ENCODE measurements at places on chromosomes 5 and 9.

GRCh38 chr9:130267930-130268329 lies 2.4 kb downstream of the HMCN2 start:
- no peak for DNase-seq

DNA sequence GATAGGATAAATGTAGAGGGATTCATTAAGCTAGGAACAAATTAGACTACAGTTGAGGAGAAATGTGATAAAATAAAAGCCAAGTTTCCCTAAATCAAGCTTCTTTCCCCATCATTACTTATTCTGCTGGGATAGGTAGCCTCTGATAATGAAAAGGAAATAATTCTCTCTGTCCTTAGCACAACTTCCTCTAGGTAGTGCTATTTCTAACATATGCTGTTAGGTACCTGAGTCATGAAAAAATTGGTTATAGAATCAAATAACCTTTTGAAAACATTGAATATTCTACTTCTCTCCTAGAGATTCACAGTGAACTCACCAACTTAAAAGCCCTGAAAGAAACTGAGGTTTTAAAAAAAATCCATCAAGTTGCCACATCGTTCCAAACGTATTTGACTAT lies 1793.1 kb downstream of the EFNA5 start:
- DNase-seq, result no peak

DNA sequence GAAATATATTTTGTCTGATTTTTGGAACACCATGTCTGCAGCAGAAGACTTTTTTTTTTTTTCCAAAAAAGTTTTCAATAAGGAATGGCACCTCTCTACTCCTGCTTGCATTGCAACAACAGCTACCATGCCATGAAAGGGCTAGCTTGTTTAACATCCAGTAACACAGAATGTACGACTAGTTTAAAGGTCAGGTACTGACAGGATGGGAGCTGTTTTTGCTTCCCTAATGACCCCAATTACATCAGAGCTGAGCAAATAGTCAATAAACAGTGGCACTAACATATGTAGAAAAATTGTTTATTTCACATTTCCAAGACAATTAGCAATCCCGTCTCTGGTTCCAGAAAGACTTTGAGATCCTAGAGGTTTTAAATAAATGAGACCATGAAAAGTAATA lies 693.8 kb downstream of the NR2F1-AS1 start:
- DNase-seq, result no peak

- DNase-seq, result no peak
Measured at GRCh38 chr5:162842727-162843126, 594.7 kb upstream of the CCNG1 start.

- DNase-seq, result no peak
Measured at GRCh38 chr5:35233121-35233520, 2.8 kb upstream of the PRLR start.

DNA sequence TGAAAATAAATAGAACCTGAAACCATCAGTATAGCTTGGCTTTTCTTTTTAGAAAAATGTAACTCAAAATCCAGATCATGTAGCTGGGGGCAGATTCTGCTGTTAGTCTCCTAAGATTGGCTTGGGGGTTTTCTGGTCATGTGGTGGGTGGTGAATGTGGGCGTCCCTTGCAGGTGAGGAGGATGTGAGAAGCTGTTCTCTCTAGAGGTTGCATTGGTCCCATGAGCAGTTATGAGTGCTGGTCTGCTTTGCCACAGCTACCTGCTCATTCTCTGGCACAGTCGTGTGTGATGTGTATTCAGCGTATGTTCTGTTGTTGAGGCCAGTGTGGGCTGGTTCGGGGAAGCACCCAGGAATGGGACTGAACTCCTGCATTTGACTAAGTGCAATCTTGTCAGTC lies 466.8 kb downstream of the DIRAS2 start:
- DNase-seq, result no peak

- DNase-seq, result no peak
Measured at GRCh38 chr5:106399391-106399790, 1271.3 kb downstream of the EFNA5 start.

GRCh38 chr9:31372799-31373587 lies 1011.5 kb upstream of the ACO1 start:
- DNase-seq, result no peak

- no peak for DNase-seq
Measured at GRCh38 chr9:124212381-124213050, 45.2 kb upstream of the NEK6 start.

GRCh38 chr9:85009251-85009650 lies 339.7 kb downstream of the NTRK2 start:
- no peak for DNase-seq

DNA sequence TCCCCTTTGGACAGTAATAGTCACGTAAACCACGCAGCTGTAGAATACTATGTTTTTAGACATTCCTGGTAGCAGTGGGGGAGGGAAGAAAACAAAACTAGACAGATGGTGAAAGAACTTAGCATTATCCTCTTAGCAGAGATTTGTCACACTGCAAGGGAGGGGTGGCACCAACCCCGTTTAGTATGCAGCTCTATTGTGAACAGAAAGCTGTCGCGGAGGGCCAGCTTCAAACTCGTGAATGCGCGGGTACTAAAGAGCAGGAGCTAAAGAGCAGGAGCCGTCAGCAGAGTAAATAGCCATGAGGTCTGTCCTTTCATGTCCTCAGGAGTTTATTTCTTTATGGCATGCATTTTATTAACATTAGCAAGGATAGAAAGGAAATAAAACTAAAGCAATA lies 141.9 kb upstream of the SLC12A2 start:
- no peak for DNase-seq

GRCh38 chr5:159640446-159640845 lies 275.8 kb upstream of the ADRA1B start:
- no peak for DNase-seq

- DNase-seq, result no peak
Measured at GRCh38 chr5:113614191-113614590, 100.7 kb downstream of the YTHDC2 start.

DNA sequence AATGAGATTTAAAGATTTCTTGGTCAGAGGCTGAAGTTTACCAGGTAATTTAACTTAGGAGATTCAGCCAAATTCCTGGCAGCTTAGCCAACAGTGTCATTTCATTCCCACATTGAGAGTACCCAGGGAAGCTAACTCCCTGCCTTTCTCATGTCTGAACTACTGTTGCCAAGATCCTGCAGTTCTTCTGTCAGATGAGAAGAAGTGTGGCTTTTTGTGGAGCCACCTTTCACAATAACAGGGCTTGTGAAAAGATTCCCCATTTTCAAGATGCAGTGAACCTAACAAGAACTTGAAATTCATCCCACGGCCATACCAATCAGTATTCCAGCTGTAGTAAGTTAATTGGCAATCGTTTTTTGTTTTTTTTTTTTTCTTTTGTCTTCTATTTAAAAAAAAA lies 176.4 kb downstream of the XRCC4 start:
- no peak for DNase-seq

GRCh38 chr9:6024035-6024554 lies 8.7 kb upstream of the RANBP6 start:
- no peak for DNase-seq

GRCh38 chr5:92505925-92506324 lies 1075.1 kb downstream of the NR2F1-AS1 start:
- no peak for DNase-seq

DNA sequence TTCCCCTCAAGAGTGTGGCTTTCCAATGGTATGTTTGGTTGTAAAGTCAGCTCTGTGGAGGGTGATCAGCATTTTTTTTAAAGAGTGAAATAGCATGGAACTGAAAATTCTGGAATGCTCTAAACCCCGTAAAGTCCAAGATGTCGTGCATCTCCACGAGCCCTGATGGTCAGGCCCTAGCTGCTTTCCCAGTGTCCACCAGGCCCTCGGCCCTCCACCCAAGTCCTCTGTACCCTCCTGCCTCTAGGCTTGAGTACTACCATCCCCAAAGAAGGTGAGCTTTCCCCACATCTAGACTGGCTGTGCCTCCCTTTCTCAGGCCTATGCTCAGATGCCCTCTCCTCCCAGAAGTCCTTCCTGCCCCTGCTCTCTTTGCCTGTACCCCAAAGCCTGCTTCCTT lies 280.3 kb downstream of the GADD45G start:
- no peak for DNase-seq

DNA sequence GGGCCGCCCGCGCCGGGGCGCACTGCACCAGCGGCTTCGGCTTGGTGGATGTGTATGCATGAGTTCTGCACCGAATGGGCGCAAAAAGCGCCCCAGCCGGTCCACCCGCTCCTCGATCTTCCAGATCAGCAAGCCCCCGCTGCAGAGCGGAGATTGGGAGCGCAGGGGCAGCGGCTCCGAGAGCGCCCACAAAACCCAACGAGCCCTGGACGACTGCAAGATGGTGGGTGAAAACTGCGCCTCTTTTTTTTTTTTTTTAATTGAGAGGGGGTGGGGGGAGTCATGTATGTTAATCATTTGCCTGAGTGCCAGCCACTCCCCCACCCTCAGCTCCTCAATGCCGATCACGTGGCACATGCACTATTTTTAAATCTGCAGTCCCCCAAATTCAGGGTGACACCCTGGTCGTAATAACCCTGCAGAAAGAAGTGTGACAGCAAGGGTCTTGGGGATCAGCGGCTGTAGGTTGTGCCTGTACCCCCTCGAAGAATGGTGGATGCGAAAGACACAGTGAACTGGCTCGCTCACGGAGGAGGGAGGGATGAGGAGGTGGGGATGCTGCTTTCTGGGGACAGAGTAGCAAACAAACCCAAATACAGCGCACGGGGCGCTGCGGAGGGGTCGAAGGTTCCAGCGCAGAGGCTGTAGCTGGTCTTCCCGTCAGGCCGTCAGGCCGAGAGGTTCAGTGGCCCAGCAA lies 900 bp downstream of the RGS7BP start:
- DNase-seq, result no peak

- no peak for DNase-seq
Measured at GRCh38 chr9:115672477-115673316, 480.9 kb upstream of the PAPPA start.

GRCh38 chr5:139651043-139651834 lies 3.1 kb downstream of the CXXC5 start:
- no peak for DNase-seq

GRCh38 chr9:95021166-95021886 lies 294.8 kb downstream of the AOPEP start:
- no peak for DNase-seq

- DNase-seq, result no peak
Measured at GRCh38 chr5:7261049-7261448, 134.9 kb upstream of the ADCY2 start.

- no peak for DNase-seq
Measured at GRCh38 chr5:175772747-175773533, 98.4 kb upstream of the CPLX2 start.

DNA sequence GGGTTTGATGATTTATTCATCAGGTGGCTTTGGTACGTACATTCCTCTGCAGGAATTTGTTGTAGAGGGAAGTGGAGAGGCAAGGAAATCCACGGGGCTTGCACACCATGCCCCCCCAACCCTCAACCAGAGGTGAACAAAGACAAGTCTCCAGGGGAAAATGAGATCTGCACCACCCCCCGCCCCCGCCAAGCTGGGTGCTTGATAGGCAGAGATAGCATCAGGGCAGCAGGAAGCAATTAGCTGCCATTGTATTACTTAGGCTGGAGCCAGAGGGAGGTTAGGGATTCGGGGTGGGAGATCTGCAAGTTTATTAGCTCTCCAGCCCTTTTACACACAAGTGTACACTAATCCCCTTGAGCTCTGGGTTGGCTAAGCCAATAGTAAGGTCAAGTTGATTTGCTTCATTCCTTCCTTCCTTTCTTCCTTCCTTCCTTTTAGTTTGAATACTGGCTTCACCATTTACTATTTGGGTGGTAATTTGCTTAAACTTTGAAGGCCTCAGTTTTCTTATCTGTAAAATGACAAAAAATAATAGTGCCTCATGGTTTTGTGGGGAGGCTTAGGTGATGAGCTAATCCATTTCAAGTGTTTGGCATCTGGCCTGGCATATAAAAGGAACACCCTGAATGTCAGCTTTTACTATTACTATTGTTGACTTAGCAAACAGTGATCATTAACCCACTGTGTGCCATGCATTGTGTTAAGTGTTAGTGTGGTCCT lies 34.1 kb downstream of the SPRY4 start:
- DNase-seq, result no peak

DNA sequence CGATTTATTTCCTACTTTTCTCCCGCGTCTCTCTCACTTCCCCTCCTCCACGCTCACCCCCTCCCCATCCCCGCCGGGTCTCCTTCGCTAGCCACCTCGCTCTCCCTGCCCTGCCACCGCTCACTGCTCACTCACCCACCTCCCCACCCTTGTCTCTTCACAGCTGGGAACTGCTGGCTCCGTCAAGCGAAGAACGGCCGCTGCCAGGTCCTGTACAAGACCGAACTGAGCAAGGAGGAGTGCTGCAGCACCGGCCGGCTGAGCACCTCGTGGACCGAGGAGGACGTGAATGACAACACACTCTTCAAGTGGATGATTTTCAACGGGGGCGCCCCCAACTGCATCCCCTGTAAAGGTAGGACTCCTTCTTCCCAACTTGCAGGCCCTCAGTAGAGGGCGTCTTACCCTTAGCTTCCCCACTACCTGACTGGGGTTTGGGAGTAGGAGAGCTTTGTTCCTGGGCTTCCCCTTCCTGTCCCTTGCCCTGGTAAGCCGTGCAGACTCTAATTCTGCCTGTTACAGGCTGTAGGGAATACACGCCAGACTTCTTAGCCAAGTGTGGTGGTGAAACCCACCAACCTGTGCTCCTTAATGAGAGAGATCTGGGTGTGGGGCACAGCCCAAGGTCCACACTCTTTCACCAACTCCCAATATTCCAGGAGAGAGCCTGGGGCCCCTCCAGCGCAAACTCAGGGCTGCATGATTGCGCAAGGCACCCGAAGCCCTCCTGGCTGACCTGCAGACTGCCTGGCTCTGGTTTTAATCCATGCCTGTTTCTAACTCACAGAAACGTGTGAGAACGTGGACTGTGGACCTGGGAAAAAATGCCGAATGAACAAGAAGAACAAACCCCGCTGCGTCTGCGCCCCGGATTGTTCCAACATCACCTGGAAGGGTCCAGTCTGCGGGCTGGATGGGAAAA lies 2.5 kb downstream of the FST start:
- no peak for DNase-seq

DNA sequence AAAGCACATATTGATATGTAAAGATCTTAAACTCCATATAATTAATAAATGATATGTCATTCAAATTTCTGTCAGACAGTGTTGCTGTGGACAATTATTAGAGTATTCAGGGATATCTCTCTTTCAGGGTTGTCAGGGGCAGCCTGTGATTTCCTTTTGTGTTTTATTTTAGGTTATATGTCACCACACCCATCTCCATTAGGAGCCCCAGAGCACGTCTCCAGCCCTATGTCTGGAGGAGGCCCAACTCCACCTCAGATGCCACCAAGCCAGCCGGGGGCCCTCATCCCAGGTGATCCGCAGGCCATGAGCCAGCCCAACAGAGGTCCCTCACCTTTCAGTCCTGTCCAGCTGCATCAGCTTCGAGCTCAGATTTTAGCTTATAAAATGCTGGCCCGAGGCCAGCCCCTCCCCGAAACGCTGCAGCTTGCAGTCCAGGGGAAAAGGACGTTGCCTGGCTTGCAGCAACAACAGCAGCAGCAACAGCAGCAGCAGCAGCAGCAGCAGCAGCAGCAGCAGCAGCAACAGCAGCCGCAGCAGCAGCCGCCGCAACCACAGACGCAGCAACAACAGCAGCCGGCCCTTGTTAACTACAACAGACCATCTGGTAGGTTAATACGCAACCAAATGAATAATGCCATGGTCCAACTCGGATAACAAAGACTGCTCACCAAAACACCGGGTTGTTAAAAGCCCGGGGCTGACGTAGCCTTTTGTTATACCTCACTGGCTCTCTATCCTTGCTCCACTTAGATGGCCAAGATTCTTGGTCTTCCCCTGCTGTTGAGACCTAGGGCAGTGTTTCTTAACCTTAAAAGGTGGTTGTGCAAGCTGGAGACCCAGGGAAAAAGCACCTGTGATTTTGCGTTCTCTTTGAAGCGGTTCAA lies 24.4 kb downstream of the SMARCA2 start:
- DNase-seq, result no peak

GRCh38 chr9:109469646-109470358 lies 28.3 kb downstream of the PTPN3 start:
- peak; percentile 22 for DNase-seq

Data from stimulated activated naive CD4-positive, alpha-beta T cell (primary cell).